Inflammatory macrophage treated with lipopolysaccharide for 4 hours (primary cell): ENCODE measurements at places on chromosomes 16 and 17.

DNA sequence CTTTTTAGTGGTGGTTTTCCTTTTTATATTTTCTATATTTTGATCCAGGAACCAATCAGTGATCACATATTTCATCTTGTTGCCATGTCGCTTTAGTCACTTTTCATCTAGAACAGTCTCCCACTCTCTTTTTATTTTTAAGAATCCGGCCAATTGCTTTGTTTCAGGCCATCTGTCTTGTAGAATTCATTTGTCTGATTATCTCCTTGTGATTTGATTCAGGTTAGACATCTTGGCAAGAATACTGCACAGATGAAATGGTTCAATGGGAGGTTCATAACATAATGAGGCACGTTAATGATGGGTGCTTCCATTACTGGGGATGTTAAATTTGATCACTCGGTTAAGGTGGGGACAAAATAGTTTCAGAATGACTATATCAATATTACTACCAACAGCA, 49.1 kb downstream of the NUP88 start:
- no peak for DNase-seq

GRCh38 chr17:6380915-6381438, 53.9 kb downstream of the AIPL1 start:
- no peak for DNase-seq

GRCh38 chr17:19539841-19540311, 6.2 kb downstream of the SLC47A1 start:
- no peak for DNase-seq

DNA sequence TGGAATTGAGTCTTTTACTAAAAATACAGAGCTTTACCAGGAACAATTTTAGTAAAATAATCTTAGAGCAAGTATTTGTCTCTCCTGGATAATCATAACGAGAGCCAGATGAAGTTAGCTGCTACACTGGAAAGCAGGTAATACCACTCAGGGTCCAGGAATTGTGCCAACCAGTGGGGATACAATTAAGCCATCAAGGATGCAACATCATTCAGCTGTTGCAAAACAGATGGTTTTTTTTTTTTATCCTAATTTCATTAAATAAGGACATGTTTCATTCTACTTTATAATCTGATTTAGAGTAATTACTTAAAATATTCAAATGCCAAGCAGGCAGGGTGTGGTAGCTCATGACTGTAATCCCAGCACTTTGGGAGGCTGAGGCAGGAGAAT, 10.2 kb downstream of the MMD start:
- DNase-seq = no peak

DNA sequence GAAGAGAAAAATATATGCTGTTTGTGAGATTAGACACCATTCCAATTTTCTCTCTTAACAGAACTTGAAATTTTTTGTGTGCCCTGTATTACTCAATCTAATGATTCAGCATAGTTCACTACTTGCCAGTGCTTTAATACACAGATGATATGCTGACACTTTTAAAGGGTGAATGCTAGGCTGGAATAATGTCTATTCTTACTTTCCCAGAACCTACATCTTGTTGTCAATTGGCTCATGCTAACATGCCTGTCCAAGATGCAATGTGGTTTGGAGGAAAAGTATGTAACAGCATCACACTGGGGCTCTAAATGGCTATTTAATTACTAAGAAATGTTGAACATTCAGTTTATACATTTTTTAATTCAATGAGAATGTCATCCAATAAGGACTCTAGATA, 7.6 kb upstream of the MAP2K6 start:
- DNase-seq = no peak

DNA sequence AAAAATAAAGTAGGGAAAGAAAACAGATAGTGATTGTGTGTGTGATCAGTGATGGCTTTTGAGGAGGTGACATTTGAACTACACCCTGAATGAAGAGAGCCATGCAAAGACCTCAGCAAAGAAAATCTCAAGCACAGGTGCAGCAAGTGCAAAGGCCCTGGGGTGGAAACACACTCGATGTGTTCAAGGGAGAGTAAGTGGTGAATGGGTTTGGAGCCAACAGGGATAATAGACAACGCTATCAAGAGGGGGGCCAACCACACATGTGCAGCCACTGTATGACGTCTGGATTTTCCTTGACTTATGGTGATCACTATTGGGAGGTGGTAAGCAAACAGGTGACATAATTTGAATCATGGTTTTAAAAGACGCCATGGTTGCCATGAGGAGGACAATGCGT, 564.2 kb downstream of the WWOX start:
- no peak for DNase-seq

DNA sequence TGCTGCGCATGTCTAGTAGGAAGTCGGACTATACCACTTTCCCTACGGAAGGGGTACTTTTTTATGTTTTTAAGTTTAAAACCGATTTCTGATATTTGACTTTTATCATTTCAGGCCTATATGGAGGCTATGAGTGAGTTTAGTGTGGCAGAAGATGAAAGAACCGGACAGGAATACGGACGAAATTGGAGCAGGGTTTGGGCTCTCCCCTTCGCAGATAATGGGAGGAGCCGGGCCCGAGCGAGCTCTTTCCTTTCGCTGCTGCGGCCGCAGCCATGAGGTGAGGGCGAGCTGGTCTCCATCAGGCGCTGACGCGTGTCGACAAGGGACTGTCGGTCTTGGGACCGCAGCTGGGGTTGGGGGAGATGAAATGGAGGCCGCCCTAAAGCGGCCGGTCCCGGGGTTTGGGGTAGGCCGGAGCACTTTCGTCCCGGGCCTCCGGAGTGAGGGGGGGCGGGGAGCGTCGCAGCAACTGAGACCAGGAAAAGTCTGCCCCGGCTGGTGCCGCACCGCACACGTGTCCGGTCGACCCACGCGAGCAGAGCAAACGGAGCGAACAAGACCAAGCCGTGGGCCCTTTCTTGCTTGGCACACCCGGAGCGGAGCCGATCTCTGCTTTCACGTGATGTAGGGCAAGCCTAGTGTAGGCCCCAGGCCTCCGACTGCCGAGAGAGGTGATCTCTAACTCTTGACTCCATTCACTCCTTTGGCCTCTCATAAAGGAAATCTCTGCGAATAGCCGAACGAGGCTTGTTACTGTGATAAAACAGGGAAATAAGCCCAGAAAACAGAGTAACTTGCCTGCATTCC, at the start of gene RPL19:
Gene RPL19, plus strand, starts transcription at position 214 of the 810 bp plus-strand sequence. Its CDS starts 62 bp downstream, at position 276.
- peak; percentile 77 for DNase-seq
